DMS53 (cell line): ENCODE measurements at places on chromosomes 7 and 10.

DNA sequence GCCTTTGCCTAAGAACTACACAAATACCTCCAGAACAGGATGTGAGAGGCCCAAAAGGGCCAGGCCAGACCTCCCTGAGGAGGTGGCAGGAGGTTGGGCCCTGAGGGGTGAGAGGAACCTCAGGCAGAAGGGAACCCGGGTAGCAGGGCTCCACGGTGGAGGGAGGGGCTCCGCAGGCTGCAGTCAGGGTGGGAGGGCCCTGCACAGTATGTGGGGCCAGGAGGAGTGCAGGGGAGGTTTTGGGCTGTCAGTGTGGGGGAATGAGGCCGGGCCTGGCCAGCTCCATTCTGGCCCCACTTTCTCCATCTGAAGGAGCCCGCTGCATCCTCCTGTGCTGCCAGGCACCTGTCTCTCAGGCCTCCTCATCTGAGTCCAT lies 25.9 kb downstream of the DNAJB12 start:
- no peak for DNase-seq

- DNase-seq, result no peak
Measured at GRCh38 chr7:28088901-28089714, 91.5 kb downstream of the JAZF1 start.

- no peak for DNase-seq
Measured at GRCh38 chr7:116315293-116315692, 105.0 kb downstream of the TES start.

DNA sequence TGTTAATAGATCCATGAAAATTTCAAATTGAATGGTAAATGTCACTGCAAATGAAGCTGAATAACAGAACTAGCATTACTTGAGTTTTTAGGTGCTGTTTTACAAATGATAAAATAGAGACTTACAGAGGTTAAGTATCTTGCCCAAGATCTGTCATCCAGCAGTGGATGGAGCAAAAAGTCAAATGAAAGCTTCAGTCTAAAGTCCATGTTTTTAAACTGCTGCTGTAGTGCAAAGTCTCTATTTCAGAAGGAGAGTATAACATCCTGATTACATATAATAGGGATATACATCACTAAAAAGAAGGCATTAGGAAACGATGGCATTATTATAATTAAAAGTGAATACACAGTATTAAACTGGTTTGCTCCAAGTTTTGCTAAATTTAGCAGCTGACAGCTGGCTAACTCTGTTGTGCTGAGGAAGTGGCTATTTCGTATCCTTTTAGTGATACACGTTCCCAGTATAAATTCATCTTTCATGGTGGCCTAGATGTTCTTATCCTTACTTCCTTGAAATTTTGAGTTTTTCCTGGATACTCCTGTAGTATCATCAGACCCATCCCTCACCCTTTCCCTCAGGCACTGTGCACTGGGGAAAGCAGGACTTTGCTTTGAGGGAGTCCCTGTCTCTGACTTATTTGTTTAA lies 603.2 kb downstream of the MAGI2 start:
- DNase-seq, result no peak

DNA sequence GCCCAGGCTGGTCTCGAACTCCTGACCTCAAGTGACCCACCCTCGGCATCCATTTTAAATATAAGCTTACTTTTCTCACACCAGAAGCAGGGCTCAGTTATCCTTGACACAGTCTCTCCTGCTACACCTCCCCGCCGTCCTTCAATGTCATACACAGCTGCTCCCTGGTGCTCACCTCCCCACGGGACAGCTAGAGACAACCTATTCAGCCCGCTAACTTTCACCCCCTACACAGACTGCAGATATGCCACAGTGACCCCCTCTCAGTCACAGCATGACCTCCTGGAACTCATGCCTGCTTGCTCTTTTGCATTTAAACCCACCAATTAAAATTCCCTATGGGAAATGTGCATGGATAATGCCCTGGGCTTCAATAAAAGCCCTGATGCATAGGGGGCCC lies 44.2 kb upstream of the KCNMA1 start:
- DNase-seq, result no peak

DNA sequence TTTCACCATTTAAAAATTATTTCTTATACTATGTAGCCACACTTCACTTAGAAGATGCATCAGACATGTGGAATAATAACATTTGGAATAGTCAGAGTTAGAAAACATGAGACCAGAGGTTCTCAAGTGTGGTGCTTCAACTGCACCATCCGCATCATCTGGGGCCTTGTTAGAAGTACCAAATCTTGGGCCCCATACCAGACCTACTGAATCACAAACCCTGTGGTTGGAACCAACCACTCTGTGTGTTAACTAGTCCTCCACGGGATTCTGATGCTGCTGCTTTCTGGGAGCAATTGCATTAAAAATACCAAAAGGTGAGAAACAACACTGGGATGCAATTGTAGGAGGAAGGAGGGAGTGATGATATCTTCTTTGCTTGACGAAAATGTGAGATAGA lies 125.2 kb downstream of the GNAT3 start:
- no peak for DNase-seq

- DNase-seq, result no peak
Measured at GRCh38 chr10:84588426-84588825, 260.0 kb downstream of the CCSER2 start.

DNA sequence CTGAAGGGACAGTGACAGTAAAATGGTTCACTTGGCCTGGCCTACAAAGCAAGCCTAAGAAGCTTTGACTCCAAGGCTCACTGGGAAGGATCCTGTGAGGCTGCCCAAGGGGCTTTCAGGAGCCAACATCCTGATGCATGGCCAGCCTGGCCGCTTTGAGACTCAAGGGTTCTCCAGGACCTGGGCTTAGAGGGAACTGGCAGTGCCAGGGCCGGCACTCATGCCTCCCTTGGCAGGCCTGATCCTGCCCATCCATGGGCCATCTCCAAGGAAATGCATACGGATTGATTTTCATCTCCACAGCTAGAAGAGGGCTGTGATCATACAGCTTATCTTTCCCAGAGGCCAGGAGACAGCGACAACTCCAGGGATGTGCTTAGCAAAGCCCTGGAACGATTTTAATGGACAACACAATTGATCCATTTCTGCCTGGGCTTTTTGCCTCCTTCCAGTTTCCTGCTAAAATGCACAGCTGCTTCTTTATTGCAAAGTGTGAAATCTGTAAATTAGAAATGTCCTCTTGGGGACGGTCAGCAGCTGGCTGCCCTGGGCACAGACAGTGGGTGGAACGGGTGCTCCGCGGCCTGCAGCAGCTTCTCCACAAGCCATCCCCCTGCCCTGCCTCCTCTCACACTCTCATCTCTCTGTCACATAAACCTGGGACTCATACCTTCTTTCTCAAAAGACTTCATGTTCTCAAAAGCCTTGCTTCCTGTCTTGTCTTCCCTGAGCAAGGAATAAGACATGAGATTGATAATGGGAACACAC lies 288.5 kb downstream of the GRID1 start:
- no peak for DNase-seq

- DNase-seq, result no peak
Measured at GRCh38 chr7:21063106-21063505, 276.4 kb upstream of the SP8 start.

DNA sequence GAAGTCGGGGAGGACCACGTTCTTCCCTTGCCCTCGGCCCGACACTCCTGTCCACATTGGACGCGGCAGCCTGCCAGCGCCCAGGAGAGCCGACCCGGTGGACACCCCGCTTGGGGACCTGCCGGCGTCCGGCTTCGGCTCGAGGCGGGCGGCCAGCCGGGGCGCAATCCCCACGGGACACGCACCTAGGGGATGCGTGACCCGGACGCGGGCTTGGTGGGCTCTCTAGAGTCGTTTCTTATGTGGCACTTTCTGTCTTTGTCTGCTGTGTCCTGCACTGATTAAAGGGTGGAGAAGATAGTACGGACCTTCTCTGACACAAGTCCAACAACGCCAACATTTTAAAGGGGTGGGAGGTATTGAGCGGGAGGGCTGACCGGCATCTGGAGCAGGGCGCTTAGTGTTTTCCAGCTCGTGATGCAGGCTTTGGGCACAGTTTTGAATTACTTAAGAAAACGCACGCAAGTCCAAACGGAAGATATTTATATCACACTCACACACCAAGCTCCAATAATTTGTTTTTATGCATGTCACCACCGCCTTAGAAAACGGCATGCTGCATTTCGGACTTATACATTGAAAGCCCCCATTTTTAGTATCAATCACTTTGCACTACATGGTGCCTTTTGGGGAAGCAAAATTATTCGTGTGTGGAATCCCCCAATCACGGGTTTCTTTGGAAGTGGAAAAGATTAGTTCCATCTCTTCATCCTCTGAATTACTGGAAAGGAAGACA lies 3.9 kb upstream of the SPAG6 start:
- peak; percentile 89 for DNase-seq

DNA sequence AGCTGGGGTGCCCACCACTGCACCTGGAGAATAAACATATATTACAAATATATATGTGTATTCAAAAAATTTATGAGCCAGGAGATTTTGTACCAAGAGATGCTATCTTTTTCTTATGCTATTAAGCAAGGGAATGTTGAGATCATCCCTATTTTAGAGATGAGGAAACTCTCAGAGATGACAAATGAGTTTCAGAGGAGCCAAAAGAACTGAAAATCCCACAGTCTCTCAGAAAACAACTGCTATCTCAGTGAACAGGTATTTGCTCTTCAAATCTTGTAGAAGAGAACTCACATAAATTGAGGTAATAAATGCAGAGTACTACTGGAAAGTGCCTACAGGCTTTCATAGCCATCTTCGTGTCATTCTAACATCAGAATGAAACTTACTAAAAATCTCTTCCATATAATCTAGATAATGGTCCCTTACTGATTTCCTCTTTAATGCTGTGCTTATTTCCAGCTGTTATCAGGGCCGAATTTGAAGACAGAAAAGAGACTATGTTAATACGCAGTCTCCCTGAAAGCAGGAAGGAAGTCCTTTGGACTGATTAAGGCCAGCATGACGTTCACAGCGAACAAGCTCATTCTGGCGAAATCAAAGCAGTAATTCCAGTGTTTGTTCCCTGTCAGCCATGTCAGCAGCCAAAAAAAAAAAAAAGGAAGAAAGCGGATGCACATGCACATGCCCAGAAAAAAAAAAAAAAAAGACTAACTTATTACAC lies 29.4 kb upstream of the ANAPC16 start:
- no peak for DNase-seq

DNA sequence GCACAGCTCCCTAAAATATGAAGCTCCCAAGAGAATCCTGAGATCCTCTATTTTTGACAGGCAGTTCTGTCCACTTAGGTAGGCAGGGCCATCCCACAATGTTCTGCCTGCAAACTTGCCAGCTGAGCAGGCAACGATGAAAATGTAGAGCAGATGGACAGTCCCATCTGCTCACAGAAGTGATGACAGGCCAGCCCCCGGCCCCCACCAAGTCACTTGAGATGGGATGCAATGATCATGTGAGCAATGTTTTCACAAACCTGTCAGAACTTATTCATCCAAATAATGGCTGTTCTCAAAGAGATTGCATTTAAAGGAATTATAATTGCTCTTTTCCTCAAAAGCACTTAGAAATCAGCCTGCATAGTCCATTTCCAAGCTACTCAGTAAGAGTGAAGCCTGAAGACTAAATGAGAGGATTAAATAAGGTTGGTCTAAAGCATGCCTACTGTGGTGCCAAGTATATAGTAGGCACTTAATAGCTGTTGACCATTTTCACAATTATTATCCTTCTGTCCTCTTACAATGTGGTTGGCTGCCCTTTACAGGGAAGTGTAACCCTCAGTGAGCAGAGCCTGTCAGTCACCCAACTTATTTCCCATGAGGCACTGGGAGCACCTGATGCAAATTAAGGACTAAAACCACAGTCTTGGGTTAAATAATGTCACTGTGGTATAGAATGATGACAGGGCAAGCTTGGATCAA lies 301.2 kb downstream of the FGFR2 start:
- no peak for DNase-seq

- peak; percentile 66 for DNase-seq
Measured at GRCh38 chr7:121730869-121731268, 142.1 kb upstream of the PTPRZ1 start.

DNA sequence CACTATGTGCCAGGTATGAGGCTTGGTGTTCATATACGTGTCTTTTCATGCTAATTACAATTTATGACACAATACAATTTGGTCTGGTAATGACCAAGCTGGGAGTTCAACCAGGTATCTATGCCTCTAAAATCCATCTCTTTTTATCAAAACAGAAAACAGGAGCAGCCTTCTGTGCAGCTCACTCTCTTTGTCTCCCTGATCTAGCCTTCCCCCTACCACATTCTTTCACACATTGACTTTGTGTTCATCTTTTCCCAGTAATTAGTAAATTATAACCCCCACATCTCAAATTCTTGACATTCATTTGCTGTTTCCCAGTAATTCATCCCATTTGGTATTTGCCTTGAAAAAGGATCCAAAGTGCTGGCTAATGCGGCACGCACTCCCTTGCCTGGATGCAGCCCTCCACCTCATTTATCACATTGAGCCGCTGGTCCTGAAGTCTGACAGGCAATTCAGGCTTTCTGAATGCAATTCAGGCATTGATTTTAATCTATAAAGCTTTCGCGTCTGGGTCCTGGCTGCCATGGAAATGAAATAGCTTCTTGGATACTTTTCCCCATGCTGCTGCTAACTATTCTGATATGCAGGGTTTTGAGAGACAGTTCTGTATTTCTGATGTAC lies 112.5 kb upstream of the ANKRD1 start:
- no peak for DNase-seq

GRCh38 chr10:49253340-49253906 lies 45.5 kb upstream of the C10orf71 start:
- DNase-seq, result no peak

DNA sequence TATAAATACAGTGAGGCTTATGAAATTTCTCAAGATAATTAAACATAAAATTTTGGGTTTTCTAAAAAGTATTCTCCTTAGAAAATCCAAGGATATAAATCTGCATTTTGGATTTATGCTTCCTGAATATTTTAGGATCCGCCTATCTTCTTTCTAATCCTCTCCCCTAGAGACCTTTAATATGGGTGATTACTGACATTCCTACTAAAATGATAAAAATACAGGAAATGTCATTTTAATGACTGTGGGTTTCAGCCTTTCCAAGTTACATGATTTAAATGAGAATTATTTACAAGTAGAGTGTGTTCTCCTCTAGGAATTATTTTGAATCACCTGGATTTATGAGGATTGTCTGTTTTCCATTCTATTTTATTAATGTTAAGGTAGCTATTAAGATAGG lies 150.4 kb downstream of the C7orf25 start:
- no peak for DNase-seq

- DNase-seq, result no peak
Measured at GRCh38 chr10:43925793-43926192, 277.1 kb upstream of the ZNF32 start.

GRCh38 chr10:48282829-48283228 lies 8.3 kb upstream of the FRMPD2 start:
- DNase-seq, result no peak

DNA sequence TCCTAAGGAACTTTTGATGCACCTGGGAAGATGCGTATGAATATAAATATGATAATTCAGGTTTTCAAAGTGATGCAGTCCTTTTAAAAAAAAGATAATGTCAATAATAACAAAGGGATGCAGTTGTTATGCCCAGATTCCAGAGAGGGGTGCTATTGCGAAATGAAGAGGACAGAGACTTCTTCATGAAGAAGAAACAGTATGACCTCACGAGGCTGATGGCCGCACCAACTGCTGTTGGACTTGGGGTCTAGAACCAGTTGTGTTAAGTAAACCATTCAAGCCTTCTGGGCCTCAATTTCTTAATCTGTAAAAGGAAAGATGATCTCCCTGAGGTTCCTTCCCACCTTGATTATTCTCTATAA lies 55.1 kb downstream of the LYZL2 start:
- no peak for DNase-seq
